Hippocampal formation (tissue), 2 donors: ENCODE measurements at places on chromosomes 4 and X.

DNA sequence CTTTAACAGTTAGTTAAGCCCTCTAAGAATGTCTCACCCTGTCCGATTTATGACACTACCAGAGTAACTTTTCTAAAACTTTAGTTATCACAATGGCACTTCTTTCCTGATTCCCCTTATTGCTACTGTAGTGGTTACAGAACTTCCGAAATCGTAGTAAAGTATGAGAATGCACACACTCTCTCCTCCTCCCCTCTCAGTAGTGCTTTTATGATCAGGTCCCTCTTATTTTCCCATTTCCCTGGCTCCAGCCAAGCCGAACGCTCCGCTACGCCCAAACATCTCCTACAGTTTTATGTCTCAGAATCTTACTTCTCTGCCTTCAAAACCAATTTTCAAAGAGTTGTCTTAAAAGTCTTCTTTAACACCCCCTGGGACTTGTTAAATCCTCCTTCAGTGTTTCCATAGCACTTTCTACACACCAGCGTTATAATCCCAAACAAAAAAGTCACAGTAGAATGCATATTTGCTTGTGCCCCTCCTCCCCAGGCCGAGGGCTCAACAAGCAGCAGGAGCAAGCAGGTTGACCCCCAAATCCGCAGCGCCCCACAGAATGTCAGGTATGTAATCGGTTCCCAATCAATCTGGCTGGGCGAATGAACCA is 671 bp downstream of the HPF1 start:
- DNase-seq = no peak

DNA sequence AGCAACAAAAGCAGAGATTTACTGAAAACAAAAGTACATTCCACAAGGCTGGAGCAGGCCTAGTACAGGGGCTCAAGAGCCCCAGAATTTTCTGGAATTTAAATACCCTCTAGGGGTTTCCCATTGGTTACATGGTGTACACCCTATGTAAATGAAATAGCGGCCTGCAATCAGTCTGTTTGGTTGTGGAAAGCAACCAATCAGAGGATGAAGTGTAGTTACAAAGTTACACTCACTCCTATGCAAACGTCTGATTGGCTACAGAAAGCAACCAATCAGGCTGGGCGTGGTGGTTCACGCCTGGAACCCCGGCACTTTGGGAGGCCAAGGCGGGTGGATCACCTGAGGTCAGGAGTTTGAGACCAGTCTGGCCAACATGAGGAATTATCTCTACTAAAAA is 13.8 kb upstream of the TXLNG start:
- DNase-seq = no peak

GRCh38 chr4:71288875-71289274 is 49.9 kb upstream of the SLC4A4 start:
- DNase-seq = no peak

DNA sequence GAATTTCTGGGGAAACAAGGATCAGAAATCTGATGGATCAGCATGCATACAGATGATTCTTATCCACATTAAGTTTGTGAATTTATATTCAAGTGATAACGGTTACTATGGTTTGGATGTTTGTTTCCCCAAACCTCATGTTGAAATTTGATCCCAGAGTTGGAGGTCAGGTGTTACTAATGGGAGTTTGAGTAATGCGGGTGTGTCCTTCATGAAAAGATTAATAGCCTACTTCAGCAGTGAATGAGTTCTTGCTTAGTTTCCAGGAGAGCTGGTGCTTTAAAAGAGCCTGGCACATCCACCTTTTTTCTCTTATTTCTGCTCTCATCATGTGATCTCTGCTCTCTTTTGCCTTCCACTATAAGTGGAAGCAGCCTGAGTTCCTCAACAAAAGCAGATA is 712.4 kb downstream of the IL1RAPL1 start:
- no peak for DNase-seq

GRCh38 chr4:141684785-141685184 is 48.4 kb downstream of the IL15 start:
- DNase-seq = no peak

DNA sequence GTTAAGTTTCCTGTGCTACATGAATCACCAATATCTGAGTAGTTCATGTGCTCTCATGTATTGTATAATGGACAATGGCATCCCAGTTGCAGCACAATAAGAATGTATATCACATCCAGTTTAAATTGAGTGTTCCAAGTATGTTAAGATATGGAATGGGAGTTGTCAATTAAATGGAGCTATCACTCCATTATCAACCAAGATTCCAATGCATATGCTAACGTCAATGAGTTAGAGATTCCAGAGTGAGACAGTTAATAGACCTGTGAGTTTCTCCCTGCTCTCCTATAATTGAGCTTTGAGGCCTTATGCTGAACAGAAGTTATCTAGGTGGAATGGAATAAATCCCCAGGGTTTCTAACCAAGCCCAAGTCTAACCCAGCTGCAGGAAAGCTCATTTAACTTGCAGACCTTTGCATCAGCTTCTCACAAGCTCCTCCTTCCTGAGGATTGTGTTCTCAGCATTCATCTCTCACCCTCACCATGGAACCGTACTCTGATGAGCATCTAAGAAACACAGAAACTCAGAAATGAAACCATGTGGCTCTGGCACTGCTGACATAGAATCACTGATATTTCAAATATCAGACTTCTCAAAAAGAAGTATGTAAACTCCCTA is 84.8 kb downstream of the TIGD2 start:
- no peak for DNase-seq

- no peak for DNase-seq
Measured at GRCh38 chrX:12885508-12885907, 18.6 kb downstream of the TLR7 start.

GRCh38 chr4:105387466-105387865 is 86.4 kb downstream of the PPA2 start:
- no peak for DNase-seq

DNA sequence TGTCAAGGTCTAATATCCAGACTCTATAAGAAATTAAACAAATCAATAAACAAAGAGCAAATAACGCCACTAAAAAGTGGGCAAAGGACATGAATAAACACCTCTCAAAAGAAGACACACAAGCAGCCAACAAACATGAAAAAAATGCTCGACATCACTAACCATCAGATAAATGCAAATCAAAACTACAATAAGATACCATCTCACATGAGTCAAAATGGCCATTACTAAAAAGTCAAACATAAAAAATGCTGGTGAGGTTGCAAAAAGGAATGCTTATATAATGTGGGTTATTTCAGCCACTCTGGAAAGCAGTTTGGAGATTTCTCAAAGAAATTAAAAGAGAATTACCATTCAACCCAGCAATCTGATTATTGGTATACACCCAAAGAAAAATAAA is 481.1 kb downstream of the STPG2 start:
- DNase-seq = no peak

DNA sequence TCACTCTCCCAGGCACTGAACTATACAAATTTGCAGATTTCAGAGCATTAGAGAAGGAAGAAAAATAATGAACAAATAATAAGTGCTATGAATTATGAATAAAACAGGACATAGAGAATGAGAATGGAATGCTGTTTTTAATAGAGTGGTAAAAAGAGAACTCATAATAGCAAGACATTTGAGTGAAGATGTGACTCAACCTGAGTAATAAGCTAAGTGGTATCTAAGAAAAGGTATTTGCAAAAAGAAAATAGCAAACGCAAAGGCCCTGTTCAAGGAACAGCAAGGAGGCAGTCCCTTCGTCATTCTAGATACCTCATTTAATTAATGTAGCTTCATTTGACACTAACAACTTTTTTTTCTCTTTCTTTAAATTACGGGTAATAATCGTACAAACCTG is 1910.0 kb upstream of the TENM3 start:
- no peak for DNase-seq

DNA sequence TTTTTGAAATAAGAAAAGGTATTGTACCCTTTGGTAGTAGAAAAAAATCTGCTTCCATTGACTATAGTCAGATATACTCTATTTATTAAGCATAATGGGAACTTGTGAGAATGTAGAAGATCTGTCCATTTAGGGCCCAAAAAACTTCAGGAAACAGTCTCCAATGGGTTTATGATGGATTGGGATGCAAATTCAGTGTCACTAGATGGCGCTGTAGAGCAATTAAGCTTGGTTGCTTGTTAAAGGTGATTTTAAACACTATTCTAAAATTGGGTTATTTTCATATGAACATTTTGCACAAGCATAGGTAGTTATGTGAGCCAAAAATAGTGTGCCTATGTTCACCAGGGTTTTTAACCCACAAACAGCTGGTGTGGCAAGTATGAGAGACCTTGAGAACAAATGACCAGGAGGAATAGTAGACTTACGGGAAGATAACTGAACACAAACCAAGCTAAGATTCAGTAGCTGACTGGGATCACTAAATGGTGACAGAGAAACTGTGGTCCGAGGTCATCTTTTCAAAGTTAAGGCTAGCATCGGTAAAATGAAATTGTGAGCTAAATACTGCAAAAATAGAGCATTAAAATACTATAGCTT is 80.3 kb upstream of the LSM6 start:
- DNase-seq = no peak

- no peak for DNase-seq
Measured at GRCh38 chrX:76657499-76657898, 230.0 kb downstream of the MAGEE1 start.

DNA sequence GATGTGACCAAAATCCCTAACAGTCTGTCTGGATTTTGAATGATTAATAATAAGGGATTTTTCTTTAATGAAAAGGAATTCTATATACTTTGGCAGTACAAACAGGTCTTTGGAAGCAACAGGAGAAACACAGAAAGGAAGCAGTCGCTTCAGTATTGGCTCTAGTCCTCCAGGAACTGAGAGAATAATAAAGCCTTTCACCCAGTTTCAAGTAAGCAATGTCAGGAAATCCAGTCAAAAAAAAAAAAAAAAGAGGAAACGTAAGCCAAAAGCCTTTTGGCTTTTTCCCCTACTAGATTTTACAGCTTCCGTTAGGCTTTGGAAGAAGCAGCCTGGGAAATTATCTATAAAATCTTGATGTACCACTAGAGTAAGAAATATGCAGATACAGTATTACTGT is 61.7 kb upstream of the HDAC8 start:
- peak; percentile 33 for DNase-seq

DNA sequence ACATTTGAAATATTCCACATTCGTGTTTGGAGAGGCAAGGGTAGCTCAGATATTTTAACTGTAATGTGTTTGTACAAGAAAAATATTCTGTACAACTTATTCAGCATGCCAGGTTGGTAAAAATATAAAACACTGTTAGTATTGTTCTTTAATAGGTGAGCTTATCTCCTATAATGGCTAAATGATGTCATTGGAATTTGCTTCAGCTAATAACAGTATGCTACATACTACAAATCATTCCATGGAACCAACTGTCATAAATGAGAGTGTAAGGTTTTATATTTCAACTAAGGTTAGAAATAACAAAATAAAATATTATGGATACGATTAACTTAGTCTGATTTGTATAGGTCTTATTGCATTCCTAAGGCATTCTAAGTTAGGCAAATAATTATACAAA is 206.6 kb downstream of the ADGRL3 start:
- DNase-seq = no peak

- DNase-seq = no peak
Measured at GRCh38 chr4:81676537-81676936, 204.8 kb upstream of the RASGEF1B start.

- peak; percentile 60 for DNase-seq
Measured at GRCh38 chrX:37745354-37745753, 34.5 kb upstream of the CYBB start.

DNA sequence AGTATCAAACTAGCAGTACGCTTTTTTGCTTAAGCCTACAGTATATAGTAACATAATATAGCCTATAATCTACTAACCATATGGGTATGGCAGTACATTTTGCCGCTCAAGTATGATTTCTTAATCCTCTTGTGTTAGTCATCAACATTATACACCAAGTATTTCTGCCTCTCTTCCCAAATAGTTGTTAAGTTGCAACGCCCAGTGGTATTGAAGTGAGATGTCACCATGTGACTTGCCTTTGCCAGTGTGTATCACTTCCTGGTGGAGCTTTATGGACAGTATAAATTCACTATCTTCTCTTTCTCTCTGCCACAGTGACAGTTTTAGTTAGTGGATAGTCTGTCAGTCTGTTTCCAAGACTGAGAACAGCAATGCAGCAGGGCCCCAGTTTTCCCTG is 535.5 kb downstream of the PDHA2 start:
- DNase-seq = no peak

DNA sequence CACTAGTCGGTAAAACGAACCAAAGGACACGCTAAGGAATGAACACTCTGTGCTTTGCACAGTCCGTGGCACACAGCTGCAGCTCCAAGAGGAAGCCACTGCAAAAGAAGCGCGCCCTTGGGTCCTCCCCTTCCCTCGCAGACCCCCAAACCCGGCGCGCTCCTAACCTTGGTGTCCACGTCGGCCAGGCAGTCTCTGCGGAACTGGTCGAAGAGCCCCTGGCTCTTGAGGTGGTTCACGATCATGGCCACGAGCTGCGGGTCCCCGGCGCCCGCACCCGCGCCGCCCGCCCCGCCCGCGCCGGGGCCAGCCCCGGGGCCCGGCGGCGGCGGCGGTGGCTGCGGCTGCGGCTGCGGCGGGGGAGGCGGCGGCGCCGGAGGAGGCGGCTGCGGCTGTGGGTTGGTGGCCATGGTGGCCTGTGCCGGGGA is 333 bp downstream of the BOD1L1 start:
- DNase-seq = no peak

GRCh38 chrX:101163166-101163565 is 56.4 kb upstream of the DRP2 start:
- no peak for DNase-seq

- DNase-seq = no peak
Measured at GRCh38 chr4:101162990-101163380, 184.3 kb downstream of the PPP3CA start.

- no peak for DNase-seq
Measured at GRCh38 chr4:101420661-101421060, 73.3 kb upstream of the PPP3CA start.

DNA sequence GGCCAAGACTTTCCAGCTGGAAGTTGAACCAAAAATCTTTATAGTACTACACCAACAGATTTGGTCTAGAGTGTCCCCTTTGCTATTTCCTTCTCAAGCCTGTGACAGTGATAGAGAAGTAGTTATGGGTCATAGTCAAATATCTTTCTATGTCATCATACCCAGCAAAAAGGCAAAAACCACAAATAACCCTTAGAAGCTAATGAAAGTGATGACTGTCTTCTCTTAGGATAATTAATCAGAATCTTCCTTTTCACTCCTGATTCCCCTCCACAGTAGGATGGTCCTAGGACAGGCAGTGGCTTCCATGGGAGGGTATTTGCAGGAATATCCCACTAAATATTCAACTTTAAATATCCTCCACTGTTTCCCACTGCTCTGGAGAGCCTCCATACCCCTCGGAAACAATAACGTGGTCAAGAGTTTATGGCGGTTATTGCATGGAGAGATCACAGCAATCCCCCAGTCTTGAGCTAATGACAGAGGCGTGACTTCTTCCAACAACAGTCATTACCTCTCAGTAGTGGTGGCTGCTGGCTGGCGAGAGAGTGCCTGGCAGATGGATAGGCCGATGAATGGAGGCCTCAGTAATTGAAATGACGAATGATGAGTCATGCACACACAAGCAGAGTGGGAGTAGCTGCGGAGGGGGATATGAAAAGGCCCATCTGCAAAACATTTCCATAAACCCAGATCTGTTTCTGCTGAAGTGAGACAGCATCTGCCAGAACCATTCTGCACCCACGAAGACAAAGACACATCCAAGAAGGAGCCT is 154.9 kb downstream of the STK32B start:
- DNase-seq = peak; percentile 84
